ENCODE measurements at places on chromosomes 3 and 15. TPM values are rescaled to one million over a fixed set of nuclear protein-coding genes. Genes with fewer than 3 reads are reported as not detected.

DNA sequence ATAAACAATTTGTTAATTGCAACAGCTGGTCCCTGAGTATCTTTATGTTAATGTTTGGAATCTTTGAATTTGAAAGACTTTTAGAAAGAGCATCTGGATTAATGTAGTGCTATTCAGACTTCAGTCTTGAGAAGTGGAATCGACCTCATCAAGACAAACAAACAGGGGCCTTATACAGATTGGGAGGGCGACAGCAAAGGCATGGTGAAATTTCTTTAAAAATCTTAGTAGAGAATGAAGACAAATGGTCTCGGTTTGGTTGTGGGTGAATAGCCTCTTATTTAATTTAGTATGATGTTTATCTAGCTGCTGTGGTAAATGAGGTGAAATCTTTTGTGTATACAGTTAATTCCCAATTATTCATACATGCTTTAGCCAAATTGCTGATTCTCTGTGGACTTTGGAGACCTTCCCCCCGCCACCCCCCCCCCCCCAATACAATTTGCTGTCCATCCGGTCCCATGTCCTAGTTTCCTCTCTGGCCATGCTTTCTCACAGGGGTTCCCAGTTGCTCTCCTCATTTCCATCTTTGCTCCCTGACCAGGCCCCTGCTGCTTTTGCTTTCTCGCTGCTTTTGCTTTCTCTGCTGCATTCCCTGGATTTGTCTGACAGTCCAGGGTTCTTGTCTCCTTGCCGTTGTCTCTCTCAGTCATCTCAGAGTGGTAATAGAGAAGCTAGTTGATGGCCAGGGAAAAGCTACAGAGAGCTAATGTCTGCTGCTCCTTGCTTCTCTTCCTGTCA, 135.3 kb downstream of the FNDC3B start:
- no peaks in the 10 kb centered on the region for H3K27me3 ChIP-seq
- H3K36me3 ChIP-seq, result peaks cover 5% of the 10 kb centered on the region
- H3K27ac ChIP-seq, result no peak overlapping the region
- peaks cover 1% of the 10 kb centered on the region for H3K4me1 ChIP-seq
- no peak overlapping the region for H3K4me3 ChIP-seq

TRIM42 gene
- not detected for total RNA-seq

DNA sequence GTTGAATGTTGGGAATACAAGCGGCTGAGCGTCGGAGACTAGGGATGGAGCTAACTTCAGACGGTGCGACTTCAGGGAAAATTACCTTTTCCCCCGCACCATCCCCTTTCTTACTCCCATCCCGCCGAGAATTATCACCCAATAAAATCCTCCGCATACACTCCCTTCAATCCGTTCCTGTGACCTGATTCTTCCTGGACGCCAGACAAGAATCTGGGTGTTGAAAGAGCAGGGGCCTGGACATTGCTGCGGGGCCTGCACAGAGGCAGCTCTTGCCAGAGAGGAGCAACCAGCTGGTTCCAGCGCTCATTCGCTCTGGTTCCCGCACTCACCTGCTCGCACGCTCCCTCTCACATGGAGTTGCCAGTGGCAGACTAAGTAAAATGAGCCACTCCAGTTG, 241.9 kb downstream of the ALCAM start:
- H3K36me3 ChIP-seq, result no peaks in the 10 kb centered on the region
- no peak overlapping the region for H3K4me3 ChIP-seq
- no peak for DNase-seq
- peaks cover 4% of the 10 kb centered on the region for H3K27me3 ChIP-seq

HTR3E gene
- not detected for total RNA-seq

DNA sequence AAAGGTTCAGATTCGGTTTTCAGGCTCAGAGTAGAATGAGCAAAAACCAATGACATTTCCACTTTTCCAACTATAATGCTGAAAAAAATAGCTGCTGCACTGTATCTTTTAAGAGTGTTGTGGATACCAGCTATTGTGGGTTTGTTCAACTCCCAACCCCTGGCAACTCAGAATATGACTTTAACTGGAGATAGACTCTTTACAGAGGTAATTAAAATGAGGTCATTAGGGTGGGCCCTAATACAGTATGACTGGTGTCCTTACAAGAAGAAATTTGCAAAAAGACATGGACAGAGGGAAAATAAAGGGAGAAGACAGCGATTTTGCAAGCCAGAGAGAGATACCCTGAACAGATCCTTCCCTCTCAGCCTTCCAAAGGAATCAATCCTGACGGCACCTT, 39.5 kb downstream of the ANKRD28 start:
- H3K27me3 ChIP-seq, result no peaks in the 10 kb centered on the region
- no peak for DNase-seq
- H3K36me3 ChIP-seq, result peaks cover 21% of the 10 kb centered on the region
- H3K27ac ChIP-seq, result no peak overlapping the region
- H3K4me3 ChIP-seq, result no peak overlapping the region

Data from activated naive CD8-positive, alpha-beta T cell treated with anti-CD3 and anti-CD28 coated beads, Interleukin-2, amount 10 ng/mL, durations not matched to agents 7 days and 5 days (primary cell).